Tibial nerve (tissue), 4 donors: ENCODE measurements at places on chromosomes 16 and 17. TPM values are rescaled to one million over a fixed set of nuclear protein-coding genes. Genes with fewer than 3 reads are reported as not detected.

RBFOX1 gene
- total RNA-seq: not detected

DNA sequence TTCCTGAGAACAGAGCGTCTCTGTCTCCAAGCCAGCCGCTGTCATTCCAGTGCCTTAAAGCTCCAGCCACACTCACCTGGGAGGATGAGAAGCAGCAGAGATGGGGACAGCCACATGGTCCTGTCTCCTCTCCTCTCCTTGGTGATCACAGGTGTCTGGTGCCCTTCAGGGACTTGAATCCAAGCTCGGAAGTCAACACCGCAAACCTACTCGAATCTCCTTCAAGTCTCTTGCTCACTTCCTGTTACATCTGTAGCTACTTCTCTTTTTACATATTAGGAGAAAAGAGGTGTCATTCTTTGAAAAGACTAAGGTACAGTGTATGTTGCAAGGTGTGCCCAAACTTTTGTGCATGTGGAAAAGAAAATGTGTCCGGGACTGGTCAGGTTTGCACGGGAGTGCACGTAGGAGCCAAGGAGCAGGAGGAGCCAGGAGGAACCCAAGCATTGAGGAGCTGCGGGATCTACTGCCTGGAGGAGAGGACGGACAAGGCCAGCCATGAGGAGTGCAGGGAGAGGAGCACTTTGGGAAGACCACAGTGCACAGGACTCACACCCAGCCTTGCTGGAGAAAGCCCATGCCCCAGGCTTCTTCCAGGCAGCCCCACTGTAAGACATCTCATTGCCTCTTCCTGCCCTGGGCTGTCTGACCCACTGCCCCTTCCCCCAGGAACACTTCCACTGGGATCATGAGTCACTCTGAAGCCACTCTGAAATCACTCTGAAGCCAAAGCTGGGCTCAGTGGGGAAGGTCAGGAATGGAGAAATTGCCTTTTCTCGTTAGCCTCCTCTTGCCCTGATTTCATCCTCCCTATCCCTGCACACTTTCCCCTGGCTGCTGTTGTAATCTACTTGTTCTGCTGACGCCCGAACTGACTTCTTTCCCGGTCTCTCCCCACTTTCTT is at the start of gene CD300LD:
Gene CD300LD (minus strand): TSS at position 197 of the 904 bp plus-strand sequence. CDS start 81 bp downstream, at position 116.
- no peak for DNase-seq

GRCh38 chr17:8744086-8744785 is 400 bp downstream of the CCDC42 start:
- no peak for DNase-seq

DNA sequence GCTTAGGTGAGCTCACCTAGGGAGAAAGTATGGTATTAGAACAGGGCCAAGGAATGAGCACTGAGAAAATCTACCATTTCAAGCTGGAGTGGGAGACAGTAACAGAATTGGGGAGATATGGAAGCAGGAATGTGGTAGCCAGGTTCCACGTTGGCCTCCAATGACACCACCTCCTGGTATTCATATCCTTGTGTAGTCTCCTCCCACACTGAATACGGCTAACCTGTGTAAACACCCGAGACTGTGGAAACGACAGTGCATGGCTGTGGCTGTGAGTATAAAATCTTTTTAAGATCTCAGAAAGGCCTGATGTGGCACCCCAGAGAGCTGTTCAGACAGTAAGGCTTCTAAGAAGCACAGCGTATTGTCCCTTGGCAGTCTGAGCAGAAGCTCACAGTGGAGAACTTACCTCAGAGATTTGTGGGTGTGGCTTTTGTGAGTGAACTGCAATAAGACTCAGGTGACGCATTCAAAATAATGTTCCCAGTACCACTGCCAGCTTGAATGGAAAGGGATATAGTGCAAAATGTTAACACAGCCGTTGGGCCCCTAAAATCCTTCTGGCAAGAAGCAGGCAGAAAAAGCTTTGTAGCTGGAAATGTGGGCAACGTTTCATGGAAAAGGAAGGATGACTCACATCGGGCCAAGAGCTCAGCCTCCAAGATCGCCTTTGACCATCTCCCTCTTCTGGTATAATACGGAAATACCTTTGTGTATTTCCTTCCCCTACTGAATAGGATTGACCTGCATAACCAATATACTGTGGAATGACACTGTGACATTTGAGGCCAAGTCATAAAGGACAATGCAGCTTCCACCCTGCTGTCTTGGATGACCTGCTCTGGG is 14.4 kb downstream of the SDR42E1 start:
- DNase-seq: no peak

GRCh38 chr16:69861292-69862030 is 89.7 kb upstream of the CLEC18A start:
- DNase-seq: no peak

- no peak for DNase-seq
These were observed 22.2 kb downstream of the ASPSCR1 start for GRCh38 chr17:81999587-81999975.

DNA sequence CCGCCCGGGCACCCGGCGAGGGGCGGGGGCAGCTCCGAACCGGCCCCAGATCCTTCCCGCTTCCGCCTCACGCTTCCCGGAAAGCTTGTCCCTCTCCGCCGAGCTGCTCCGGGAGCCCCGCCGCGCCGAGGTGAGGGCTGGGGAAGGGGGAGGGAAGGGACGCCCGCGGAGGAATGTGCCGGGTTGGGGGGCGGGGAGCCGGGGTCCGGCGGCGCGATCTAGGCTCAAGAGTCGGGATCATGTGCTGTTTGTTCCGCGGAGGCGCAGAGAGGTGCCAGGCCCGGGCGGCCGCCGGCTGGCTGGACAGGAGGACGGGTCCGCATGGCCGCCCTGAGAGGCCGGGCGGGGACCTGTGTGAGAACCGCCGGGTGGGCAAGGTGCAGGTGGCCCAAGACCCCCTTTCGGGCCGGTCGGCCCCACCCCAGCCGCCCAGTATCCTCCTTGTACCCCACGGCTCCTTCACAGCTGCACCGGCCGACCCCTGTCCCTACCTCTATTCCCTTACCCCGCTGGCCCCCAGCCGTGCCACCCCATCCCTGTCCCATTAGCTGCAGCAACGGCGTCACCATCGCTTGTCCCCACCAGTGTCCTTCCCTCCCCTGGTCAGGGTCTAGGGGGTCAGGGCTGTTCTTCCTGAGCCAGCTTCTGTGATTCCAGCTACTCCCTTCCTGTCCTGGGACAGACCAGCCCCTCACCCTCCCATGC is 429 bp downstream of the KIF1C start:
- DNase-seq: no peak

OTOP3 gene
- not detected for total RNA-seq

- DNase-seq: no peak
These were observed 1906.3 kb downstream of the TP53TG3F start for GRCh38 chr16:35365675-35366074.

NKD1 gene
- 28.3 TPM for total RNA-seq

SLC6A4 gene
- total RNA-seq: 4.0 TPM

SOST gene
- not detected for total RNA-seq

- no peak for DNase-seq
These were observed 3.4 kb upstream of the MLLT6 start for GRCh38 chr17:38701504-38702165.

- no peak for DNase-seq
These were observed 490 bp downstream of the GID4 start for GRCh38 chr17:18039535-18040260.
